PC-3 (cell line): ENCODE measurements at places on chromosomes 1 and 21. TPM values are rescaled to one million over a fixed set of nuclear protein-coding genes. Genes with fewer than 3 reads are reported as not detected.

The GJA4 gene
- total RNA-seq = not detected in 2 replicates

The ATP1A4 gene
- total RNA-seq = 0.04 TPM in 1 of 2 replicates, not detected in the other

The PLA2G2D gene
- total RNA-seq = not detected in 2 replicates

The PLD5 gene
- not detected in 2 replicates for total RNA-seq

The HSD3B2 gene
- not detected in 2 replicates for total RNA-seq

The B3GALT5 gene
- 0.58 and 1.5 TPM in 2 replicates for total RNA-seq

The TTC22 gene
- total RNA-seq = 21.8 and 31.3 TPM in 2 replicates

The OR2L3 gene
- total RNA-seq = 0.15 TPM in 1 of 2 replicates, not detected in the other

The S100A5 gene
- 2.5 and 6.3 TPM in 2 replicates for total RNA-seq

The BGLAP gene
- 0.35 and 2.5 TPM in 2 replicates for total RNA-seq

The GPR153 gene
- total RNA-seq = 98.7 and 113 TPM in 2 replicates

The PODN gene
- not detected in 2 replicates for total RNA-seq

The SH2D1B gene
- total RNA-seq = 0.04 TPM in 1 of 2 replicates, not detected in the other

The SLAMF6 gene
- total RNA-seq = not detected in 2 replicates

The MYOC gene
- total RNA-seq = not detected in 2 replicates

The RNU1-3 gene
- total RNA-seq = under 0.01 TPM in 2 replicates

The CD5L gene
- not detected in 2 replicates for total RNA-seq

The C1orf210 gene
- 10.4 and 17.8 TPM in 2 replicates for total RNA-seq
